ENCODE measurements at places on chromosomes 3 and 15.

DNA sequence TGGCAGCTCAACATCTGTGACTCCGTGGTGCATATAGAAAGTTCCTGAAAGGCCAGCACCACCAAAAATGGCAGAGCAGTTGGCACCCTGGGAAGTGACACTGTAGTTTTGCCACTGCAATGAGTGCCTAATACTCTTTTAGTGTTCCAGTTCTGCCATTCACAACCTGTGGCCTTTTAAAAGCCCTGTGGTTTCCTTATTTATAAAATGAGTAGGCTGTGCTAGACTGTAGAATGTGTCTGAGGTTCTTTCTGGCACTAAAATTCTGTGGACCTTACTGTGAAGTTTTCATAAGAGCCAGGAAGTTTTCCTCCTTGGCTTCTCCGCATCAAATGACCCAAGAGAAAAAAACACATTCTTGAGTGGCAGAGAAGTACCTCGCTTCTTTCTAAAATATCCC is 74.1 kb downstream of the MME start:
- no peak for DNase-seq

DNA sequence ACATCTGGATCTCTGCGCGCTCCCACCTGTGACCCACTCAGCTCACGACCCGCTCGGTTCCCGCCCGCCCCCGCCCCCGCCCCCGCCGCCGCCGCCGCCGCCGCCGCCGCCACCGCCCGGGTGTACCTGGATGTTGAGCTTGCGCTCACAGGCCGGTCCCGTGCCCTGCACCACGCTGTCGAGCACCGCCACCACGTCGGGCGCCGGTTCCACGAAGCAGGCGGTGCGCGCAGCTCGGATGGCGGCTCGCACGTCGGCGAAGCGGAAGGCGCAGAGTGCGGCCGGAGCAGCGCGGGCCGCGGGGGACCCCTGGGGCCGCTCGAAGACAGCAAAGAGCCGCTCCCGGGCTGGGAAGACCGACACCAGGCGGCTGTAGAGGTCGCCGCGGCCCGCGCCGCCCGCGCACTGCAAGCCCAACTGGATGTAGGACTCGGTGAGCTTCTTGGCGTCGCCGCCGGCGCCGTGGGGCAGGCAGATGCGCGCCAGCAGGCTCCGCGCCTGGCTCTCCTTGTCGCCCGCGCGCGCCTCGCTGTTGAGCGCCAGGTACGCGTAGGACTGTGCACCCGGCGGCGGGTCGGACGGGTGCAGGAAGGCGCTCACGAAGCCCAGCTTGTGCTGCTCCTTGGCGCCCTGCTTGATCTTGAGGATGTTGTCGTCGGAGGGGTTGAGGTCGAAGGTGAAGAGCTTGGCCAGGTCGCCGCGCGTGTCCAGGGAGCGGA is 1.1 kb downstream of the PLXND1 start:
- DNase-seq = peak; percentile 52

DNA sequence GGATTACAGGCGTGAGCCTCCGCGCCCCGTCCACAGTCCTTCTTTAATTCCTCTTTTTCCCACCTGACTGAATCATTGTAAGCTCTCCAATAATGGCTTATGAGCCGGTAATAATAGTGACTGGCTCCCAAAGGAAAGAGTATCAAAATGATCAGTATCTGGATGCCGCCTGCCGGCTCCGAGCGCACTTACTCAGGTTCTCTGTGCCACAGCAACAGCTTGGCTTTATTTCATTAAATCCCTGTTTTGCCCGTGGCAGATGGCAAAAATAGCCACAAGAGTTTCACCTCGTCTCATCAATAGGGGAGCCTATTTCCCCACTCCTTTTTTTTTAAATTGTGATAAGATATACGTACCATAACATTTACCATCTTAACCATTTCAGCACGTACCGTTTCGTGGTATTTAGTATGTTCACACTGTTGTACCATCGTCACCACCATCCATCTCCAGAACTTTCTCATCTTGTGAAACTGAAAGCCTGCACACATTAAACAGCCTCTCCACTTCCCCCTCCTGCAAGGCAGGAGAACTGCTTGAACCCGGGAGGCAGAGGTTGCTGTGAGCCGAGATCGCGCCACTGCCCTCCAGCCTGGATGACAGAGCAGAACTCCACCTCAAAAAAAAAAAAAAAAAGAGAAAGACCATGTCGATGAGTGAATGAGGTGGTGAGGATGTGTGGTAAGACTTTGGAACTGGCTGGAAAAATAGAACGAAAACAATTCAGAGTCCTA is 80.7 kb upstream of the DLG1 start:
- DNase-seq = no peak

- no peak for DNase-seq
Measured at GRCh38 chr3:34408088-34408487, 609.7 kb downstream of the PDCD6IP start.

DNA sequence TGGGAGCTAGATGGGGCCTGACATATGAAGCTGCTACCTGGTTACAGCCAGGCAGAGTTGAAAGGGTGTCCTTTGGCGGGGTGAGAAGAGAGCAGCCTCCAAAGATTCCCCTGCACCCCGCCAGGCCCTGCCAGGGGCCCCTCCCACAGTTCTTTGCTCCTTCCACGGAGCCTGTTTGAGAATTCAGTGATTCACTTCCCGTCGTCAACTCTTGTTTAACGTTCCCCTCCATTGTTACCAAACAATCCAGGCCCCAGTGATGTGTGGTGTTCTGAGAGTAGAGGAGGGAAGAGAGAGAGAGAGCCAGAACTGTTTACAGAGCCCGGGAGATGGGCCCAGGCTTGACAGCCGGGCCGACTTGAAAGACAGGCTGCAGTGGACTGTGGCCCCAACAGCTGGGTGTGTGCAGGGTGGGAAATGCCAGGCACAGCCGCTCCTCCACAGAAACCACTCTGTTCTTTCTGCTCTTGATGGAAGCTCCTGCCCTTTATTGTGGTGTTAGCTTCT is 81.5 kb downstream of the SMAD3 start:
- no peak for DNase-seq

DNA sequence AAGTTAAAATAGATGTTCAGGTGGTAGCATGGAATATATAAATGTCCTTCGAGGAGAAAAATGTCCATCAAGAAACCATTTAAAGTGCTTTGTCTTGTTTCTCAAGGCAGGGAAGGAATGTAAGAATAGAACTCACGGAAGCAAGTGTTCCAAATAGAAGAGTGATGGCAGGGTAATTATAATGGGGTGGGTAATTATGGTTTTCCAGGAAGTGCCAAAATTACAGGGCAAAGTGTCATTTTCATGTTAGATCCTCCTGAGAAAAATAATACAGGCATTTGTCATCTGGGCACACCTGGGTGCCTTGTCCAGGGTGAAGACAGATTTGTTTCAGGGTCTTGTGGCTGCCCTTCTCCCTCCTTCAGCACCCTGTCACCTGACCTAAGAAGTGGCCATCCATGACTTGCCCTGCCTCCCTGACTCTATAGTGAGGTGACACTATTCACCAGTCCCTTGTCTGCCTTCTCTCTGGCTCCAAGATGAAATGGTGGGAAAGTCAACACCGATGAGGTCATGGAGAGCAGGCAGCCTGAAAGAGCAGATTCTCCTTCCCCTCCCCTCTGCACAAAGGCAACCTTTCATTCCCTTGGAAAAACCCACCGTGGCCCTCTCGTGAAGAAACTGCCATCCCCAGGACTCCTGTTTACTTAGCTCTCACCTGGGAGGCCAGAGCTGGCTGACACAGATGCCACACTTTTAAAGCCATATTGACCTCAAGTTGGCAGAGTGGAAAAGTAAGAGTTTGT is 45.1 kb upstream of the AMOTL2 start:
- DNase-seq = no peak

- DNase-seq = no peak
Measured at GRCh38 chr3:126998320-126998719, 15.4 kb downstream of the PLXNA1 start.

GRCh38 chr3:163538387-163538786 is 1539.9 kb downstream of the SI start:
- DNase-seq = no peak

- no peak for DNase-seq
Measured at GRCh38 chr3:145939431-145939830, 221.6 kb downstream of the PLOD2 start.

GRCh38 chr3:106013971-106014370 is 145.2 kb upstream of the CBLB start:
- DNase-seq = no peak

DNA sequence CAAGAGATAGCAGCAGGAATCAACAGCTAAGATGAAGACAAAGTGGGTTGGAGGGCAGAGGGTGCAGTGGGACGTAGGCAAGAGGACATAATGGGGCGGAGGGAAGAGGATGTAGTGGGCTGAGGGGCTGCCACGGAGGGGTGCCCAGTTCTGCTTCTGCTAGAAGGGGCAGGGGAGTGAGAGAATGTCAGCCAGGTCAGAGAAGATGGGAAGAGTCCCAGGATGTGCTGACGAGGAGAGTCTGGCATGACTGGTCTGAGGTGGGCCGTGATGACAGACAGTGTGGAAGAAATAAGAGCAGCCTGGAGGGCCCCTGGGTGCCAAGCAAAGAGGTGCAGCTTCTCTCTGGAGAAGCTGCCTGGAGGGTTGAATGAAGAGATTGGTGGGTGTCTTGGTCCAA is 4.0 kb downstream of the SPSB4 start:
- no peak for DNase-seq

DNA sequence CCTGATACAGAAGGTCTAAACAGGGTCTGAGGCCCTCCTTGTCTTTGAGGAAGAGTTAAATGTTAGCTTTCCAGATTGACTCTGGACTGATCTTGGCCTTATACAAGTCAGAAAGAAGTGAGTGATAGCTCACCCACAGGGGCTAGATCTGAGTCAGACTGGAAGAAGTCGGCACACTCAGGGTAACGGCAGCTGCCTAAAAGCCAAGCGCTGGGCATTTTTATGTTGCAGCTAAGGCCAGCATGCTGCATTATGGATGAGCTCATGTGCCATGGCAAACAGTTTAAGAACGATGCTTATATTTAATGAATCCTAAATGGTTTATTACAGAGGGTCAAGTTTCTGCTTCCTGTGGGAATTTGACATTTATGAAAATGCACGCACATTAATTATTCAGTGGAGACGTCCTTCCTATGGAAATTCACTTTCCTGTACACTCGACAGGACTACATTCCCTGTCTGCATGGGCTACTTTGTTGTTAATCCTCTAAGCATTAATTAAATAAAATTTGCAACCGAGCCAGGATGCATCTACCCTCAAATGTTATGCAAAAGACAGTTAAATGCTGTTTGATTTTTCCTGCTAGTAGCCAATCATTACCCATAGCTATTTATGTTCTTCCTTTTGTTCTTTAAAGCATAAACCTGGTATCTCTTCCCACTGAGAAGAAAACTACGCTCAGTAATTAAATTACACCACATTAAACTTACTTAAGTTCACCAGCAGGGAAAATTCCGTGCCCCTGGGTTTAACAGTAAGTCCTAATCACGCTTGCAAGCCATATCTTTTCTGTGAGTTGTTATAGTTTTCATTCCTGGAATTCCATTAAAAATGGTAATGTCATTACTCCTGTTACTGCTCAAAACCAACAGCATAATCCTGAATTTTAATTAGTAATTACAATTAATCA is 762.7 kb upstream of the CFAP20DC start:
- no peak for DNase-seq

- no peak for DNase-seq
Measured at GRCh38 chr3:182843478-182843877, 50.2 kb downstream of the ATP11B start.

DNA sequence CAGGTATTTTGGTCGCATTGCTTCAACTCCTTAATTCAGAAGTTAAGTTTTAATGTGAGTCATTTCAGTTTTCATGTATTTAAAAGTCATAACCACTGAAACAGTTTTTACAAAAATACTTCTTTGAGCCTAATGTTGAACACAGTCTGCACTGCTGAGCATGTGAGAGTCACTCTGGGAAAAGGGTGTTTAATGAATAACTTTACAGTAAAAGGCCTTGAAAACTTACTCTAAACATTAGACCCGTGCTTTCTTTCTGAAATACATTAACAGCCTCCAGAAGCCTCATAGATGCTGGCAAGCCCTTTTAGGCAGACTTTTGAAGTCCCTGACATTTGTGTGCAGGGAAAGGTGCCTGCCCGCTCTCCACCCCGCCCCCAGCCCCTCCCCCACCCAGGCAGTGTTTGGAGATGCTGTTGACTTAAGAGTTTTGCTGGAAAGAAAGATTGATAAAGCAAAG is 68.9 kb upstream of the NR2F2 start:
- no peak for DNase-seq

- DNase-seq = peak; percentile 75
Measured at GRCh38 chr3:47009225-47010110, 30.0 kb downstream of the NBEAL2 start.

DNA sequence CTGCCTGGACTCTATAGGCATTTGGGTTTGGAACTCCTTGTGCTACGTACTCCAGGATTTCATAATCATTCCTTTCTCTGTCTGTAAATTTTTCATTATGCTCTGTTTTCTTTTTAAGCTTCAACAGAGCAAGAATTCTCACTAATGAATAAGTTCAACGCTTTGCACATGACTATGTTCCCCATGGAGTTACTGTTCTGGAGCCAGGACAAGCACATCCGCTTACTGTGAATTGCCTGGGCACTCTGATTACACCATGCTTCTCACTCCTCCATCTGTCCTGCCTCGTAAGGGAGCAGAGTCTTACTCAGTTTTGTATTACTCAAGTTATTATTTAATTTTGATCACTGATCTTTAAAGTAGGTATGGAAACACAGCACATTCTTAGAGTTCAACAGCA is 472.7 kb downstream of the RAP2B start:
- no peak for DNase-seq

DNA sequence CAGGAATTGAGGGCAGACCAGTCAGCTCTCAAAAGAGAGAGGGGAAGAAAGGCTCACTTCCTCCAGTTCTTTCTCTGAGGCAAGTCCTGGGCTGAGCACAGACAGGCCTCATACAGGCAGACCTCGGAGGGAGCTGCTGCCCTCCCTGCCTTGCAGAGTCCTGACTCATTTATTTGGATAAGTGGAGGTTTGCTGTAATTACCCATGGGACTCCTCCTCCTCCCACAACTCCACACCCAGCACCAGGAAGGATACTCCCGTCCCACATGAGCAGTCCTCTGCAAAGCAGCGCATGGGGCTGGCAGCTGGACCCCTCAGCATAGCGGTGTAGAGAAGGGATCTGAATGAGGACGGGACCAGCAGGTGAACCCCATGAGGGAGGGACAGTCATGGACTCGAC is 13.4 kb upstream of the SCN10A start:
- no peak for DNase-seq

DNA sequence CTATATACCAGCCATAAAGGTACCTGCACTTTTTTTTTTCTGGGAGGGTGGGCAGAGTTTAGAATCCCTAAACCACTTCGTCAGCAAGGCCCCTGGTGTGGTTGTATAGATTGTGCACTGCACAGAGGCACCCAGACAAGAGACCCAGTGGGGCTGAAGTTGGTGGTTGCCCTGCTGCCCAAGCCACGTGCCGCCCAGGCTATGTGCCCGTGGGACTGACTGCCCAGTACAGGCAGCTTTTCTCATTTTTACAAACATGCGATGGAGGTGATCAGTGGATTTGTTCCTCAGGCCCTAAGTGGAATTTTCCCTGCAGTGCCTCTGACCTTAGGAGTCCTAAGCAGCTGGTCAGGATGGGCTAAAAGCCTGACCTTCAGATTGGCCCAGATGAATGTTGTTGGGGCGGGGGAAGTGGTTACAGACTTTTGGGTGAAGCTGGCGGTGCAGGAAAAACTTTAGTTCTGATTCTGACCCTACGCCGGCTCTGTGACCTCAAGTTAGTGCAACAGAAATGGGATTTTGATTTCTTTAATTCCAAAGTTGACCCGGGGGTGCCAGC is 34.9 kb upstream of the LIMD1 start:
- no peak for DNase-seq
